ENCODE measurements at places on chromosomes 5 and 9.

- DNase-seq, result no peak
Observed at GRCh38 chr5:947626-948471, 55.2 kb downstream of the TRIP13 start.

GRCh38 chr9:134144801-134145200 lies 8.9 kb downstream of the WDR5 start:
- DNase-seq, result no peak

DNA sequence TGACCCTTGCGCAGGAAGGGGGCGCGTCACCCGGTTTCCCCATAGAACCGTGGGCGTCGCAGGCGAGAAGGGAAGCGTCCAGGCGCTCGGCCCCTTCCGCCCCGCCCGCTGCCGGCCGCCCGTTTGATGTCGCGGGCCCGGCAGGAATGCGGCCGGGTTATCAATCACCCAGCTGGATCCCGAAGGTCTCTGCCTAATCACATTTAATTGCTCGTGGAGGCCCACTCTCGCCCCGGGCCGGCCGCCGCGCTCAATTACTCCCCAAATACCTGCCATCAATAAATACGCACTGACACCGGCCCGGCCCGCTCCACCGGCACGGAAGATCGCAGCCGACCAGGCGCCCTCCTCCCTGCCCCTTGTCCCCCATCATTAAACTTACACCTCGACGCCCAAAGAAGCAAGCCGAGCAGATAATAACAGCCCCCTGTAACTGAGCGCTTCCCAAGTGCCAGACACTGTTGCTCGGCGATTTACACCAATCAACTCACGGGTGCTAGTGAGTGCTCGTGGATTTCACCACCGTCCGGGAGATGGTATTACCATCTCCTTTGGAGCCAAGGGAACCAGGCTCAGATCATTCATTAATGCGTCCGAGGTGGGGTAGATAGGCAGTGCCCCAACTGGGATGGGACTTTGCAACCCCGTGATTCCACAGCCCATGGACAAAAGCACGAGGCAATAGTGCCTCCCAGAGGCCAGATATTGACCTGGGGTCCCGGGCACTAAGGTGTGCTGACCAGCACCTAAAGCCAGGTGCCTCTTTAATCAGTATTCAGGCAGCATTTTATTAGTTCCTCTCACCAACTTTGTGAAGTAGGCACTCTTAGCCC lies 11.3 kb downstream of the MSX2 start:
- DNase-seq, result no peak

DNA sequence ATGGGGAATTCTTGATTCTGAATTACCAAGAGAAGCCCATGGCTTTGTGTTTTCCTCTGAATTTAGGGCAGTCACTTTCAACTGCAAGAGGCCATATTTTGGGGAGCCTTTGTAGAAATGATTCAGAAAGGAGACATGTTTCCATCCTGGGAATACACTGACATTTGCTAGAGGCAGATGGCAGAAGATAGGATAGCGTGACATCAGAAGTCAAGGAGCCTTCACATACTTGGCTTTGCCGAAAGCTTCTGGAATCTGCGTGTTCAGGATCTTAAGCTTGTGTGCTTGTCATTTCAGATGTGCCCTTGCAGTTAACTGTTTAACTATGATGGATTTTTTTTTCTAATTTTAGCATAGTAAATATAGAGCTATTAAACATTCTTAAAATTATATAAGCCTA lies 296.2 kb downstream of the ARHGEF28 start:
- DNase-seq, result no peak

DNA sequence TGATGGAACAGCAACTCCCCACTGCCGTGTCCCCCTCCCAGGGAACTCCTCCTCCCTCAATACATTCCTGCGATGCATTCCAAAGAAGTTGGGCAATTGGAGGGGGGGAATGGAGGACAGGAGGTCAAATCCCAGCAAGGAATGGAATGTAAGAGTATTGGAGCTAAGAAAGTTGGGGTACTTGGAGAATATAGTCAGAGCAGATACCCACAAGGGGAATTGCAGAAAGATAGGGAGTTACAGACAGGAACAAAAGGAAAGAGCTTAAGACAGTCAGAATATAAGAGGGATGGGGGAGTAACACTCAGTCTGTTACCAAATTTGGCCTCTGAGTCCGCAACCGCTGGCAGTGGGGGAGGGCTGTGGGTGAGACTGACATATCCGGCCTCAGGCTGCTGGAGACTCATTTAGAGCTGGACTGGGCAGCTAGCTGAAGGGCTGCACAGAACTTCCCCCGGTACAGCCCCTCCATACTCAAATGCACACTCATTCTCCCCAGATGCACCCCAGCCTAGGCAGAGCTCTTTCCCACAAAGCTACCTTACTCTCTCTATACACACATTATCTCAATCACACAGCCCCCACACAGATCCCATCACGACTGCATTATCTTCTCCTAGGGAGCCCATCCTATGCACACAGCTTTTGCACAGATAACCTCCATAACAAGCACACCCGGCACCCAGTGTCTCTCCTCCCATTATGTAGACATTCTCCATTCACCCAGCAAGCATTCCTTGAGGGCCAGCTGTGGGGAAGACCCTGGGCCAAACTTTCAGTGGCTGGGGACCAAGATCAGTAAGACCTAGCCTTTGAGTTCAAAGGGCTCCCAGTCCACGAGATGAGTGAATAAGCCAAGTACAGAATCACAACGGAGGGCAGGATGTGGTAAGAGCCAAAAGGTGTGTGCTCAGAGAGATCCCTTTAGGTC lies 3.7 kb downstream of the TLN1 start:
- no peak for DNase-seq

- no peak for DNase-seq
Observed at GRCh38 chr5:88682131-88682530, 200.9 kb downstream of the MEF2C start.

DNA sequence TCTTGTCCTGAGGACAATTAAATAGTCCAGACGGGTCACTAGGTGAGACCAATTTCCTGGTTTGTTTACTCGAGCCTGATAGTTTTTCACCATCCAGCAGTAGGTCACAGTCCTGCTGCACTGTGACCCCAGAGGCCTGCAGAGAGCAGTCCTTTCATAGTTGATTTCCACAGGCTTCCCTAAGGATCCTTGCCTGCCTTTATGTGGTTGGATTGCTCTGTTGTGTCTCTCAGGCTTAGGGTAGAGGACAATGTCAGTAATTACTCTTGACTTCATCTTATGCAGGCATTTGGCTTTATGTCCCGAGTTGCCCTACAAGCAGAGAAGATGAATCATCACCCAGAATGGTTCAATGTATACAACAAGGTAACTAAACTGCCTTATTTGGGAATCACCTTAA lies 9.0 kb upstream of the CATSPER3 start:
- DNase-seq, result no peak

DNA sequence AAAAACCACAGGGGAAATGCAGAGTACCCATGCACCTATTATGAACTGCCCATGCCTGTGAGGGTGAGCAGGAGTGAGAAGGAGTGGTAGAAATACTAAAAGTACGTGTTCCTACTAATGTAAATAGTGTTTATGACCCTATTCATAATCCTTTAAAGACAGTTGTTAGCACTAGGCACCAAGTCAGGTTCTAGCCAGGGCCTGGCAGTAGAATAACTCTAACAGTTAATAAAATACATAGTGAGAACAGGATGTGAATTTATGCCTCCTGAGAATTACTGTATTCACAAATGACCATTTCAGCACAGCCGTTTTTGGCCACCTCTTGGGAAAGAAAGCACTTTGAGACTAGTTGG lies 103.2 kb upstream of the TARS1 start:
- no peak for DNase-seq
